SK-N-SH (cell line): ENCODE measurements at places on chromosomes 2 and 18. TPM values are rescaled to one million over a fixed set of nuclear protein-coding genes. Genes with fewer than 3 reads are reported as not detected.

DNA sequence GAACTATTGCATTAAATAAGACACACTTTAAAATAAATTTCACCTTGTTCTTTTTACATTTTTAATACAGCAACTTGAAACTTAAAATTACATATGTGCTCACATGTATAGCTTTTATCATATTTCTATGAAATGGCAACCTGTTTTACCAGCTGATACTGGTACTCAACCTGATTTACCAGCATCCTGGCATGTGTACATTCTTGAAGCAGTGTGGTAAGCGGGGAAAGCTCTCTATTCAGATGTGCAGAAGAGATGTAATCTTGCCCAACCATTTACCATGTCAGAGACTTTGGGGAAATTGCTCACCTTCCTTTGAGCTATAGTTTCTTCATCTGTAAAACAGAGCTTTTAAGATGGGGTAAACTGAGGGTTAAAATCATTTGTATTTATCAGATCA lies 133.2 kb downstream of the CCDC148 start:
- DNase-seq: no peak

DNA sequence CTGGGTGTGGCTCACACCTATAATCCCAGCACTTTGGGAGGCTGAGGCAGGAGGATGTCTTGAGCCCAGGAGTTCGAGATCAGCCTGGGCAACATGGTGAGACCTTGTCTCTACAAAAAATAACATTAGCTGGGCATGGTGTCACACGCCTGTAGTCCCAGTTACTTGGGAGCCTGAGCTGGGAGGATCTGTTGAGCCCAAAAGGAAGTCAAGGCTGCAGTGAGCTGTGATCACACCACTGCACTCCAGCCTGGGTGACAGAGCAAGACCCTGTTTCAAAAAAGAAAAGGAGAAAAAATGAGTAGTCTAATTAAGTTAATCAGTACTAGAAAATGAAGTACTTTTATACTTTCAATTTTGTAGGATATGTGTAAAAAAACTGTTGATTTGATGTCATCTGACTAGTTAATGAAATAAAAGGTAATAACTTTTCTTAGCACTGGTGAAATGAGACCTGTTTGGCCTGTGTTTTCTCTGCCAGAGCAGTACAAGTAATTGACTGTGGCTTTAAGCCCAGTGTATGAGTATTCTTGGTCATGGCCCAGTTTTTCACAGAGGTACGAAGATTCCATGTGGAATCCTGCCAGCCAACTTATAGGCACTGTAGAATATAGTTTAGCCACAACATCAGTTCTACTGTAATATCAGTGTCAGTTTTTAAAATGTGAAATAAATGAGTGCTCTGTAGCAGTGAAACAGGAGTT lies 35.8 kb downstream of the MFSD6 start:
- peak; percentile 34 for DNase-seq

The GREB1L gene
- polyA plus RNA-seq: under 0.01 TPM in 1 of 2 replicates, not detected in the other

The EN1 gene
- polyA plus RNA-seq: not detected in 2 replicates

- peak; percentile 28 for DNase-seq
These were observed 8.7 kb upstream of the SERPINB13 start for GRCh38 chr18:63578357-63578958.

DNA sequence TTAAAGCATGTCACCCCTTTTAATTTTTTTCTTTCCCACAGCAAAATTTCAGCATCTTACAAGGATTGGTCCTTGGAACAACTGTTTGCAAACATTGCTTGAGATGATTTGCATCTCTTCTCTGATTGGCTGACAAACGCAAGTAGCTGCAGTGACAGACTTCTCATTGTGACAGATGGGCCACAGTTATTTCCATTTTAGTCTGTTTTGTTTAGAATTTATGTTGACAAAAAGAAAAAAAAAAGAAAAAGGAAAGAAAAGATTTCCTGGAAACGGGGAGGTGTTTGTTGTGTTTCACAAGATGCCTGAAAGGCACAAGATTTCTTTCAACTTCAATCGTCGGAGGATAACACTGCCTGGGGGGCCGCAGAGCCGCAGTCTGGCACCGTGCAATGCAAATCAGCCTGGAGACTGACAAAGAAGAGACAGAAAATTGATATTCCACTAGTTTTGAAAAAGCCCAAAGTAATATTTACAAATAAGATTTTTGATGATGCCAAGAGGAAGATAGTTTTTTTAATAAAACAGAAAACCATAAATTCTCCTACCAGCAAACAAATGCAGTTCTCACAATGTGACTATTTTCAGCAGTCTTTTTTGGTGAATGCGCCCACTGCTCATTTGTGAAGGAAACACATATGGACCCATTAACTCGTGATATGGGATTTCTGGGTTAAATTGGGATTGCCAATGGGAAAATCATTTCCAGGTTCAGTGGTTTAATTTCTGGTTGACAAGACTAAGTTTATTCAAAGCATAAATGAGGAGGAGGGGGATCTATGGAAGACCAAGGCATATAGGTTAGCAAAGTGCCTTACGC lies 296.2 kb upstream of the SMIM21 start:
- no peak for DNase-seq

DNA sequence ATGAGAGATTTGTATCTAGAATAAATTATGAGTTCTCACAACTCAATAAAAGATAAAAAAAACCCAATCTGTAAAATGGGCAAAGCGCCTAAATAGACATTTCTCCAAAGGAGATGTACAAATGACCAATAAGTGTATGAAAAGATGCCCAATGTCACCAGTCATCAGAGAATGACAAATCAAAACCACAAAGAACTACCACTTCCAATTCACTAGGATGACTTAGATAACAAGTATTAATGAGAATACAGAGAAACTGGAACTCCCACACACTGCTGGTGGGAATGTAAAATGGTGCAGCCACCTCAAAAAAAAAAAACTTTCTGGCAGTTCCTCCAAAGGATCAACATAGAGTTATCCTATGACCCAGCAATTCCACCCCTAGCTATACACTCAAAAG lies 17.4 kb upstream of the COL6A3 start:
- DNase-seq: no peak

DNA sequence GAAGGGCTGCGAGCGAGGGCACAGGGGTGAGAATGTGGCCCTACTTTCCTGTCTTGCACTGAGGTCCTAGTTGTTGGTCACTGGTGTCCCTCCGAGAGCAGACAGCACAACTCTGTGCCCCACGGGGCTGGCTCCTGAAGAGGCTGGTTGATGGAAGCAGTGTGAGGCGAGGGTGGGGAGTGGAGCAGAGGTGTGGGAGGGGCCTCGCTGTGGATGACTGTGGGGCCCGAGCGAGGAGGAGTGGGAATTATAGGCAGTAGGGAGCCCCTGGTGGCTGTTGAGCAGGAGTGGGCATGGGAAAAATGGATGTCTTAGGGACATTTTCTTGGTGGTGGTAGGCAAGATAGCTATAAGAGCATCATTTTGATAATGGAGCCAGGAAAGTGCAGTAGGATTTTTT lies 660.5 kb upstream of the HS6ST1 start:
- DNase-seq: no peak

The TRPM8 gene
- polyA plus RNA-seq: 0.85 and 1.6 TPM in 2 replicates

DNA sequence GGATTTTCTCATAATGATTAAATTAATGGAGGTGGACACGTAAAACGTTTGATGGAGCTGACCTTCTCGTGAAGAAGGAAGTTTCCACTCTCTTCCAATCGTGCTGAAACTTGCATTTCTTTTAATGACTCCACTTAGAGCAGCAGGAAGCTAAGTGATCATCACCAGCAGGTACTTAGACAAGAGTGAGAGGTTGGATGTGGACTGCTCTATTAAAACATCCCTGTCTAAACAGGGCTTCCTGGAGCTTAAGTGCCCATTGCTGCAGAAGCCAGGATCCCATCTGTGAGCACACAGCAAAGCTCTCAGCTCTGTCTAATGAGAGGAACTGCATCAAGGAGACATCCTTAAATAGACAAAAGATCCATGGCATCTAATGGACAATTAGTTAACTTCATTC lies 1539.5 kb upstream of the CELF4 start:
- DNase-seq: no peak

The BMP10 gene
- polyA plus RNA-seq: not detected in 2 replicates

DNA sequence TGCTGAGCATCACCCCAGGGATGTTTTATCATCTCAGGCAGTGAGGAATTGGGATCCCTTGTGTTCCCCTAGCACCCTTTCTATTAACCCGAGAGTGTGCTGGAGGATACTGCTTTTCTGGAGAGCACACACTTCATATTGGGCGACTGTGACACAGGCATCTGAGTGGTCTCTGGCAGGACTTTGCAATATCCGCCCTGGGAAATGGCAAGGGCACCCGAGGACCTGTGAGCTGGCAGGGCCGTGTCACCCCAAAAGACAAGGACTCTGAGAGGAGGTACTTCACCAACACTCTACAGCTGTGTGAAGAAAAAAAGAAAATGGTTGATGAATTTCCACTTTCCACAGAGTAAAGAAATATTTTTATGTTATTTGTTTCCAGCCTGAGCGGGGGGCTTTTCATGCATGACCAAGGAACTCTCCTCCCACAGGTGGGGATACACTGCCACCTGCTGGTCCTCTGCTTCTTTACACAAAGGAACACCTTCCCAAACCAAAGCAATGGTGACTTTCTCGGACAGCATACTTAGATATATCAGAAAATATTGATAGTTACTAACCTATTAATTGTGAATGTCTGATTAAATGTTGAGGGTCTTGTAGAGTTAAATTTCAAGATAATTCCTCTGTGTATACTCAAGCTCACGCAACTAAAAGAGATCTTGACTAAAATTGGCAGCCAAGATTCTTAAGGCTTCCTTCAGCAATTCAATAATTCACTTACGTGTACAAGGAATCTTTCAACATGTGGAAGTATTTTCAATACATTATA lies 45.9 kb upstream of the REG3G start:
- DNase-seq: peak; percentile 63

- no peak for DNase-seq
These were observed 10.6 kb downstream of the PHLPP1 start for GRCh38 chr18:62725896-62726295.

GRCh38 chr18:48656582-48656981 lies 117.8 kb downstream of the CTIF start:
- DNase-seq: peak; percentile 51

The SERPINB4 gene
- 0.06 TPM in 1 of 2 replicates, not detected in the other for polyA plus RNA-seq

The INHA gene
- polyA plus RNA-seq: 1.2 and 1.6 TPM in 2 replicates

- no peak for DNase-seq
These were observed 120.9 kb upstream of the CDH19 start for GRCh38 chr18:66724664-66725356.

- peak; percentile 44 for DNase-seq
These were observed 84.0 kb downstream of the ZBTB7C start for GRCh38 chr18:48325115-48325665.

DNA sequence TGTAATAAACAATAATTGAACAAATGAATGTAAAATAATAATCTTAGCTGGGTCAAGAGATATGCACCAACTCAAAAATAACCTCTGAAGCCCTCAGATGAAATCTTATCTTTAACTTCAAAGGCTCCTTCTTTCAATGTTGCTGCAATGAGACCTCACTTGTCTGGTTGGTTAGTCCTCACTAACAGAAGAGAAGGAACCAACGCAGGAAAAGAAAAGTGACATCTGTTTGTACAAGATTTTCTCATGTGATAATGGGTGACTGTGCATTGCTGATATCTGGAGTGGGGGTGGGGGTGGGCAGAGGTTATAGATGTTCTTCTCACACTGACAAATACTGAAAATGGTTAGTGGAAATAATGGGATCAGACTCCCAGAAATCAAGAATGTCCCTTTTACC lies 2.6 kb downstream of the SCN7A start:
- no peak for DNase-seq

DNA sequence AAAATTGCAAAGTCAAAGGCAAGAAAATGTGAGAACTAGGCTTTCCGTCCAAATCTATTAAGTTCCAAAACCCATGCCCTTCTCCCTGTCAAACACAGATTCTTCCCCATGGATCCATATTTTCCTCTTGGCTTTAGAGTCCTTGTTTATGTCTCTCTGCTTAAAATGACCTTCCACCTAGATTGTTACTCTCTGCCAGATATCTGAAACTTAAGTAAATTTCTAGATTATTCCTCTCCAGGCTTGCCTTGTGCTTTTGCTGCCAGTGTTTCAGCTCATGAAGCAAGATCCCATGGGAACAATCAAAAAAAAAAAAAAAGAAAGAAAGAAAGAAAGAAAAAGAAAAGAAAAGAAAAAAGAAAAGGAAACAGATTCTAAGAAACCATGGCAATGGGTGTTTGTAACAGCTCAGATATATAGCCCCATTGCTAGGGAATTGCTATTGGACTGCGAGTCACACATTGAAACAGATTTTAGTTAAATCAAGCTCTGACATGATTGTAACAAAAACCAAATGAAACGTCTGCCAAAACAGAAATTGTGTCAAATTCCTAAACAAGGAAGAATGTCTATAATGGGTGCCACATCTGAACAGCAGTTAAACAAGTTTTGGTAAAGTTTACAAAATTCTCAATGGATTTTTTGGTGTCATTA lies 660.7 kb upstream of the CNTNAP5 start:
- DNase-seq: no peak

The TSPYL6 gene
- not detected in 2 replicates for polyA plus RNA-seq

GRCh38 chr2:208013285-208014178 lies 11.8 kb downstream of the PLEKHM3 start:
- peak; percentile 7 for DNase-seq

GRCh38 chr2:238816291-238816690 lies 31.6 kb upstream of the TWIST2 start:
- no peak for DNase-seq

DNA sequence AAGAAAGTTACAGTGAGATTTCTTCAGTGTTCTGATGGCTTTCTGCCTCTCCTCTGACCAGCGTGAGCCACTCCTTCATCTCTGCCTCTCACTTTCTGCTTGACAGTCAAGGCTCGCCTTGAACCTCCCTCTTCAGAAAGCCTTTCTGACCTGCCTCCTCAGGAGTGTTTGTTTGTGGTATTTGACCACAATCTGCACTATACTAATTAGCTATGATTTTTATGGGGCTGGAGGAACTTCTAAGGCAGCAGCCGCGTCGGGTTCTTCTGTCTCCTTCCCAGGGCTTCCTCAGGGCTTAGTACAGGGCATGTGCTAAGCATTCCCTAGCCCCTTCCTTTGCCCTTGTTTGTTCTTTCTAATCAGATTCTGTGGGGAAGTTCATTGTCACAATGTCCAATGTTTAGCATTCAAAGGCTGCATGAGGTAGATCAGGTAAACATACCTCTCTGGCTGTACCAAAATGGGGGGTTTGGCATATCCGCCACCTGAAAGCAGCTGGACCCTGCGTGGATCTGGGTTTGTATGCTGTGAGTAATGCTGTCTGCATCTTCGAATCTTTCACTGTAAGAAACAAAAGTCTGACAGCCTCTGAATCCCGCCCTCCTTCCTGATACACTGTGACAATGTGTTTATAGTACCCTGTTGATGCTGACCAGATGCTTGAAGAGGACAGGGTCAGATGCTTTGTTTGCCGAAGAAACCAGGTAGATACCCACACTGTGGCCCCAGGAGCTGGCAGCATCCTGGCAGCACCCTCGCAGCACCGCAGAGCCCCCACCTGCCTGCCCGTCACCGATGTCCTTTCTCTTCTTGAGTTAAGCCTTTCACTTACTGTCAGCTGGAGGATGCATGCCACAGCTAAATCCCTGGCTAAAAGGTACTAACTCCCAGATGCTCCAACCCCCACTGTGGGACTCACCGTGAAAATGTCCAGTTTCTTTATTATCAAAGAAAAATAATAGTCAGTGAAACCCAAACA lies 260.8 kb upstream of the HDAC4 start:
- DNase-seq: no peak
